ENCODE measurements at places on chromosomes 2 and 18.

DNA sequence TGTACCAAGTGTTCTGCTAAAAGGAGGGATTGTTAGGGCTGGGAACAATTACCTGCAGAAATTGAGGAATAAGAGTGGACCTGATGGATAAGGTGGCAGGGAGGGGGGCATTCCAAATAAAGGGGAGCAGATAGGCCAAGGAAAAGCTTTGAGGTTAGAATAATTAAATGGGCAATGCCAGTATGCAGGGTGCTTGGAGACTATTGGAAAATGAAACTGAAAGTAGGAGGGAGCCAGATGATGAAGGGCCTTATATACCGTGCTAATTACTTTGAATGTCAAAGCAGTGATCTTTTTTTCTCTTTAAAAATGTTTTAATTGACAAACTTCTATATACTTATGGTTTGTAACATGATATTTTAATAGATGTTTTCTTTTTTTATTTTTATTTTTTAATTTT lies 42.9 kb downstream of the MMADHC start:
- no peak for DNase-seq

DNA sequence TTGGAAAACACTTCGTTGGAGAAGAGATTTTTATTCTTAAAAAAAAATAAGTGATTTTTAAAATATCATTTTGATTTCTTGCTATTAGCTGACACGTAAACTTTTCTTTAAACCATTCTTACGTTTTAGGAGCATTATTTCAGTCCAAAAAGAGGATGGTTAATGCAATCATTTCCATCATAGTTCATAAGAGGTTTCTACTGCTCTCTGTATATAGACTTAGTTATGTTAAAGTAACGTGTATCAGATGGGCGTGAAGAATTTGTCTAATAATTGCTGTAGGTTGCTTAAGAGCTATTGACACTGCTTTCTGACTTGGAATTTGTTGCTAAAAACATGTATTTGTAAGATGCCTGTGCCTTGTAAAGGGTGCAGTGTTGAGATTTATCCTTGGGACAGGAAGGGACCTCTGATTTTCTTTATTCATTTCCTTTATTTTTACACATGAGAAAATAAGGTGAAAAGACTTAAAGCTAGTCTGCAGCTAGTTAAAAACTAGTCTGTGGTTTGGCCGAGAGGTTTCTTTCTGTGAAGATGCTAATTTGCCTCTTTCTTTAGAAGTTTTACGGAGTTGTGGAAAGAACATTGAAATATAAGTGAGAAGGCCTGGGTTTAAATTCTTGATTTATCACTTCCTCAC lies 2.9 kb downstream of the ANKRD12 start:
- DNase-seq = no peak

DNA sequence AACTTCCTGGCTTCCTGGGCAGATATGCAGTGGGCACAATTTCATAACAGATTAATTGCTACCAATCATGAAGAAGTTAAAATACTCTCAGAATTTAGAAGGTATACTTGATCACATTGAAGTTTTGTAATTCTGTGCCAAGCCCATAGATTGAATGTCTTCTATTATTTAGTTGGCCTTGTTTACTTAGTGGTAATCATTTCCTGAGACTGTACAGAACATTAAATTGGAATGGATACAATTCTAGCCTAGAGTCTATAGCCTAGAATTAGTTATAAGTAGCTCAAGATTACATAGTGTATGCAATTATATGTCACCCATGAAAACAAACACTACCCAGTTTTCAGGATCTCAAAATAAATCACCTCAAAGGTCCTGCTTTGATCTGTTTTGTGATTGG lies 615.8 kb downstream of the XIRP2 start:
- DNase-seq = no peak

- no peak for DNase-seq
These were observed 1.4 kb upstream of the RNF152 start for GRCh38 chr18:61893971-61894750.

GRCh38 chr18:59072727-59073421 lies 66.8 kb upstream of the SEC11C start:
- no peak for DNase-seq

DNA sequence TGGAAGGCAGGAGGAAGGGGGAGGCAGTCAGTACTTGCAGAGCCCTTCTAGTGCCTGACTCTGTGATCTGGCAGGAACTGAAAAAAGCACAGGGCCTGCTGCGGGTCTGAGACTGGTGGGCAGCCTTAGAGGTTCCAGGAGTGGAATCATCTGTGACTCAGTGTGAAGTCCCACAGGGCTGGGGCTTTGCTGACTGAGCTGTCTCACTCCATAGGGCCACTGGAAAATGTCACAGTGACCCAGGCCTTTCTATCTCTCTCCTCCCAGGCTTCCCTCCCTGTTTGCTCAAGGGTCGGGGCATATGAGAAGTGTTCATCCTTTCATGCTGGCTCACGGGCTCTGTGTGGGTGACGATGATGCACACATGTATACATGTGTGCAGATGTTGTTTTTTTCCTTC lies 47.1 kb upstream of the ZFP36L2 start:
- DNase-seq = no peak

DNA sequence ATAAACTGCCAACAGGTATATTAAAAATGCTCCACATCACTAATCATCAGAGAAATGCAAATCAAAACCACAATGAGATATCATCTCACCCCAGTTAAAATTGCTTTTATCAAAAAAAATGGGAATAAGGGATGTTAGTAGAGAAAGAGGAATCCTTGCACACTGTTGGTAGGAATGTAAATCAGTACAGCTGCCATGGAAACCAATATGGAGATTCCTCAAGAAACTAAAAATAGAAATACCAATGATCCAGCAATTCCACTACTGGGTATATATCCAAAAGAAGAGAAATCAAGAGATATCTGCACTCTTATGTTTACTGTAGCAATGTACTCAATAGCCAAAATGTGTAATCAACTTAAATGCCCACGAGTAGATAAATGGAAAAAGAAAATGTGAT lies 40.6 kb downstream of the ZRANB3 start:
- DNase-seq = no peak

GRCh38 chr18:9709304-9709877 lies 1.3 kb downstream of the RAB31 start:
- DNase-seq = no peak

GRCh38 chr2:118292991-118293390 lies 204.7 kb downstream of the INSIG2 start:
- no peak for DNase-seq

Measured in activated naive CD8-positive, alpha-beta T cell treated with anti-CD3 and anti-CD28 coated beads, Interleukin-2, amount 50 U/mL, for 16 hours (primary cell).